ENCODE measurements at places on chromosomes 6 and 20. TPM values are rescaled to one million over a fixed set of nuclear protein-coding genes. Genes with fewer than 3 reads are reported as not detected.

LY6G6C gene
- total RNA-seq: not detected

C20orf202 gene
- total RNA-seq: 0.59 TPM

PBOV1 gene
- not detected for total RNA-seq

TCP11 gene
- not detected for total RNA-seq

ADGRG6 gene
- 22.6 TPM for total RNA-seq

Data from left colon (tissue), 2 donors.